ENCODE measurements at places on chromosomes 1 and 21.
A peak's percentile ranks its signal among the peaks of the same experiment; 100 is the strongest.

- peaks cover 64% of the 10 kb centered on the region for H3K4me1 ChIP-seq
- DNase-seq, result no peak
- no peak overlapping the region for H3K4me3 ChIP-seq
- H3K27ac ChIP-seq, result peak overlapping the region; percentile 35
Measured at GRCh38 chr21:29304597-29304996, 5.9 kb downstream of the BACH1 start.

DNA sequence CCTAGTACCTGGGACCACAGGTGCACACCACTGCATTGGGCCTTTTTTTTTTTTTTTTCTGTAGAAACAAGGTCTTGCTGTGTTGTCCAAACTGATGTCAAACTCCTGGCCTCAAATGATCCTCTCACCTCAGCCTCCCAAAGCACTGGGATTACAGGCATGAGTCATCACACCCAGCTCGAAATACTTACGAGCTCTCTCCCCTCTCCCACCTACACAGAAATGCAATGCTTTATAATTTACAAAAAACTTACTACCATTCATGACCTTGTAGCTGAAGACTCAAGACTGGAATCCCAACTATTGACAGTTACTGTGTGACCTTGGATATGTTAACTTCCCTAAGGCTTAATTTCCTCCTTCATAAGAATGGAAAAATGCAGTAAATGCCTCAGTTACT, 18.7 kb downstream of the FOXJ3 start:
- no peak for DNase-seq
- no peak overlapping the region for H3K27ac ChIP-seq

GRCh38 chr1:235074523-235075047, 54.1 kb downstream of the TOMM20 start:
- DNase-seq, result no peak
- peak overlapping the region; percentile 86 for H3K27ac ChIP-seq
- H3K4me3 ChIP-seq, result no peak overlapping the region
- no peaks in the 10 kb centered on the region for H3K36me3 ChIP-seq
- no peaks in the 10 kb centered on the region for H3K27me3 ChIP-seq
- peaks cover 26% of the 10 kb centered on the region for H3K4me1 ChIP-seq

DNA sequence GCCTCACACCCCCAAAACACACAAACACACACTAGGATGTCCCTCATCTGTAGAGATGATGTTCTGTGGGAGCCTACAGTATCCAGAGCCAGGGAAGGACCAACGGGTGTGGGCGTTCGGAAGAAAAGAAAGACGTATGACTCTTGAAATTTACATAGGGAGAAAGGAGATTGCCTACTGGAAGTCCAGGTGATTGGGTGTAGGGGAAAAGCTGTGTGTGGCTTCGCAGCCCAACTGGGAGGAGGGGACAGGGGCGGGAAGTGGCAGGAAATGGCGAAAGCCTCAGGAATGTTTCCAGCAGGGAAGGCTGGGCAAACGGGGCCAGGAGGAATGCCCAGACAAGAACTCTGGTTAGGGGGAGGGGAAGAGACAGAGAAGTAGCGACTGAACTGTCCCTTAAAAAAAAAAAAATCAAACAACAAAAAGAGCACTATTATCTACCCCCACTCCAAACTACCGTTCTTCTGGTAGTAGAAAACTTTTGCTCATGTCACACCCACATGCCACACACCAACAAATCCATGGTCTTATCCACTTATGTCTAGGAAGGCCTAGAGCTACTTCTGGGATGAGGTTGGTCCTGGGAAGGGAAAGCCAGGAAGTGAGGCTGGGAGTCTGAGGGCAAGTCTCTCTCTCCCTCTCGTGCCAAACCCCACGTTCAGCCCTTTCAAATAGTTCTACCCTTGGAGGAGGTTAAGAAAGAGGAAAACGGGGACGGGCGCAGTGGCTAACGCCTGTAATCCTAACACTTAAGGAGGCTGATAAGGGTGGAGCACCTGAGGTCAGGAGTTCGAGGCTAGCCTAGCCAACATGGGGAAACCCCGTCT, 1.8 kb upstream of the CKS1B start:
- no peak overlapping the region for H3K27ac ChIP-seq
- H3K4me1 ChIP-seq, result peaks cover 43% of the 10 kb centered on the region
- DNase-seq, result no peak
- H3K36me3 ChIP-seq, result peaks cover 5% of the 10 kb centered on the region

DNA sequence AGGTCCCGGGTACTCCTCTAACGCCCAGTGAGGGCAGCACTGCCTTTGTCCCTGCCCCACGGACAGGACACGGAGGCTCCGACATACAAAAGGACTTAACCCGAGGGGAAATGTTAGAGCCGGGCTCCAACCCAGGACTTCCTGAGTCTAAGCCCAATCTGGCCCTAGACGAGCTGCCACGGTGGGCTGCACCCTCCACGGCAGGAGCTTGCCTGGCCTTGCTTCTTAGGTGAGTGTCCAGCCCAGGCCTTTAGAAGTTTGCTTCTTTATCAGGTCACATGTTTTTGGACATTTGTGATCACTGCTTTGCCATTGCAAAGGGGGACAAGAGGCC, 11.0 kb upstream of the TMEM200B start:
- no peak overlapping the region for H3K4me3 ChIP-seq
- no peak overlapping the region for H3K27ac ChIP-seq
- H3K36me3 ChIP-seq, result no peaks in the 10 kb centered on the region
- no peak for DNase-seq
- H3K27me3 ChIP-seq, result no peaks in the 10 kb centered on the region
